ENCODE measurements at places on chromosomes 2 and 18. TPM values are rescaled to one million over a fixed set of nuclear protein-coding genes. Genes with fewer than 3 reads are reported as not detected.

The NT5DC4 gene
- not detected for total RNA-seq

The SLC16A14 gene
- total RNA-seq, result 0.83 TPM

The CNDP1 gene
- total RNA-seq, result not detected

The ITPRIPL1 gene
- total RNA-seq, result not detected

The POTEF gene
- total RNA-seq, result not detected

The AP1S3 gene
- total RNA-seq, result 32.8 TPM

The COL3A1 gene
- total RNA-seq, result 0.09 TPM

The SULT1C2 gene
- 0.59 TPM for total RNA-seq

The REG1B gene
- total RNA-seq, result not detected

The ITGAV gene
- 59.6 TPM for total RNA-seq

The GALR1 gene
- total RNA-seq, result not detected

The ANKMY1 gene
- total RNA-seq, result 9.6 TPM

The PLGLB1 gene
- 0.48 TPM for total RNA-seq

The BBS5 gene
- 7.3 TPM for total RNA-seq
